ENCODE measurements at places on chromosomes 16 and 17.

DNA sequence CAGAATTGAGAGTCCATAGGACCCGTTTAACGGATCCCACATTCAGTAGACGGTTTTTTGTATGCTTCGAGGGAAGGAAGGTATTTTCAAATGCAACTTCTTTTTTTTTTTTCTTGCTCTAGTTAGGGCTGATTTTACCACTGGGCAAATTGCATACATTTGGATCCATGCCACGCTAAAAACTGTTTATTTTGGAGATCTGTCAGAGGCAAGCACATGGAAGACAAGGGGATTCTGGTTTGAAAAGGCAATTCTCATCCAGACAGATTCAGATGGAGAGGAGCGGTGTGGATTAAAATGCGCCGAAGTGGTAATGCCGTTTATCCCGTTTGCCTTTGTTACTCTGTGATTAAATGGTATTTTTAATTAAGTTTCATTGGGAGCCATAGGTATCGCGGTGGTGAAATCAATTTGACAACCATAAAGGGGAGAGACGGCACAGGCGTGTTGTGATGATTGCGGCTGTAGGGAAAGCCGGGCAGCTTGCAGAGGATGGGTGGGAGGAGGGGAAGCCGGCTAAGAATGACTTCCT lies 170.4 kb downstream of the IRX3 start:
- no peak for DNase-seq

DNA sequence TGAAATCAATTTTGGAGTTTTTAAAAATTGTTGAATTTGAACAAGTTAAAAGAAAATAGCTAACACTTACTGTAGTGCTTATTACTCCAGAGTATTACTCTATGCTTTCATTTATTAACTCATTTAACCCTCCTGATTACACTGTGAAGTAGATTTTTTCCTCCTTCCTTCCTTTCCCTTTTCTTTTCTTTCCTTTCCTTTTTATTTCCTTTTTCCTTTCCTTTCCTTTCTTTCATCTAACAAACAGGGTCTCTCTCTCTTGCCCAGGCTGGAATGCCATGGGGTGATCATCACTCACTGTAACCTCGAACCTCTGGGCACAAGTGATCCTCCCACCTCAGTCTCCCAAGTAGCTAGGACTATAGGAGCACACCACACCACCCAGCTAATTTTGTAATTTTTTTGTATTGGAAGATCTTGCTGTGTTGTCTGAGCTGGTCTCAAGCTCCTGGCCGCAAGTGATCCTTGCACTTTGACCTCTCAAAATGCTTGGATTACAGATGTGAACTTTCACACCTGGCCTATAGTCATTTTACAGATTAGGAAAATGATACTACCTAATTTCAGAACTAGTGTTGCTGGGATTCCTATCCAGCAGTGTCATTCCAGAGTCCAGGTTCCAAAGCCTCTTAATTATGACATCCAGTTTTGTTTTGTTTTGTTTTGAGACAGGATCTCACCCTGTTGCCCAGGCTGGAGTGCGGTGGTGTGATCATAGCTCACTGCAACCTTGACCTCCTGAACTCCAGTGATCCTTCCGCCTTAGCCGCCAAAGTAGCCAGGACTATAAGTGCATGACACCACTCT lies 59.9 kb downstream of the TAOK1 start:
- no peak for DNase-seq

DNA sequence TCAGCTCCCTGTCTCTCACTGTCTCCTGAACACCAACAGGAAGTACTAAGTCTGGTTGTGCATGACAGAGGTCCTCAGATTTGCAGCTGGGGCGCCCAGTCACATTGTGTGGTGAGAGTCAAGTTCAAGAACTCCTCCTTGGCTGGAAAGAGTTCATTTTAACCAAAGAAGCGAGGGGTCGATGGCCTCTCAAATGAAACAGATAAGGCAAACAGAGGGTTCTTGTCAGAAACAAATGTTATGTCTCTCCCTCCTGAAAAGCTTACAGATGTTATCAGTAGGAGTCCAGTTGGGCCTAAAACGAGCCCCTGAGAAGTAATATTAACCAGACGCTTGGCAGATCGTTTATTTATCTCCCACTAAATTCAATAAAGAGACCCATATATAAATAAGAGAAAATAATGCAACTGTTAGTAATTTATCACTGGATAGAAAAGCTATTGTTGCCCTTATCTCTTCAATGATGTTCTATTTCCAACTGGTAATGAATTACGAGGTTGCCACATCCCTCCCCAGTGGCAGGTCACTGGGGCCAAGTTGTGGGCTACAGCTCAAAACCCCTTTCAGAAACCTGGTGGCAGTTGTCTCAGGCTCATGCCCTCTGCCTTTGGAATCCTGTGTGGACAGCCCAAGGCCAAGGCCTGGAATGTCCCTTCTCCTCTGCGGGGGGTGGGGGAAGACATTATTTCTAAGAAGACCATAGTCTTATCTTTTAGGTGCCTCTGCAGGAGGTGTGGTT lies 307.5 kb upstream of the DYNLRB2 start:
- no peak for DNase-seq

GRCh38 chr17:12928736-12929135 lies 89.1 kb downstream of the ELAC2 start:
- no peak for DNase-seq

- no peak for DNase-seq
These were observed 6.5 kb downstream of the NFATC3 start for GRCh38 chr16:68091380-68092261.

GRCh38 chr17:63528183-63528582 lies 5.0 kb downstream of the KCNH6 start:
- DNase-seq, result no peak

DNA sequence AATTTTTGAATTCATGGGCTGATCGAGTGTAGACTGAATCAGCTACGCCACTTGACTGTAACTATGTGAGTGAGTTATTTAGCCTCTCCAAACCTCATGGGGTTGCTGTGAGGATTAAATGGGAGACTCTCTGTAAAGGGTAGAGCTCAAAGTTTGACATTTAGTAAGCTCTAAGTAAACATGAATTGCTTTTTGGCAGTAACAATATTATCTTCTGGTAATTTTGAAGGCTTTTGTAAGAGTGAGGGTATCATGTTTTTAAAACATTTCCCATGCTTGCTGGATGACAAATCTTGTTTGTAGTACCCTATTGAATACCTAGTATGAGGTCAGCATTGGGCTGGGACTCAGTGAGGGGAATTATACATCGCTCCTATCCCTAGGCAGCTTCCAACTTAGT lies 35.3 kb downstream of the MRTFB start:
- DNase-seq, result no peak

- no peak for DNase-seq
These were observed 290.4 kb upstream of the HSBP1 start for GRCh38 chr16:83517398-83517797.

- DNase-seq, result no peak
These were observed 5.6 kb downstream of the TMEM238L start for GRCh38 chr17:10798332-10798749.

DNA sequence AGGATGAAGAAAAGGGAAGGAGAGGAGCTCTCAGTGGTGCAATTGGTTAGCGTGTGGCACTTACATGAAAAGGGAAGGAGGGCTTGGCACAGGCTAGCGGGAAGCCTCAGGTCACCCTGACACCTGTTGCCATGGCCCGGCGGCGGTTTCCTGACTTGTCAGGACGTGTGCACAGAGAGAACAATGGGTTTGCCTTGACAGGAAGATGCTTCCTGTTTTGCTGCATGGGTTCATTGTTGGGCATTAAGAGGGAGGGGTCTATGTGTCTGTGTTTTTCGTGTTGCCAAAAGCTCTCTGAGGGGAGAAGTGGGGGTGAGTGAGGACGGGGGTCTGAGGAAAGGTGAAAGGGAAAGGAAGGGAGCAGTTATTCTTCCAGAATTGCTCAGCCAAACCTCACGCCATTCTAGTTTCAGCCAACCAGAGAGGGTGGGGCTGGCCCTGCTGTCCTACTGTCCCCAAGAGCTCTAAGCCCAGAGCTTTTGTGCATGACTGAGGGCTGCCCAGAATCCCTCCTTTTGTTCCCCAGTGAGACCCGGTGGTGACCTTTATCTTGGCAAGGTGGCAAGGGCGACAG lies 17.1 kb upstream of the CCR7 start:
- DNase-seq, result no peak

GRCh38 chr16:82091241-82091640 lies 56.2 kb downstream of the HSD17B2 start:
- DNase-seq, result no peak

- no peak for DNase-seq
These were observed 4.3 kb upstream of the PITPNC1 start for GRCh38 chr17:67372751-67373150.

- no peak for DNase-seq
These were observed 14.7 kb downstream of the CCR7 start for GRCh38 chr17:40550608-40551007.

- no peak for DNase-seq
These were observed 1.2 kb upstream of the DPH1 start for GRCh38 chr17:2028737-2029136.

DNA sequence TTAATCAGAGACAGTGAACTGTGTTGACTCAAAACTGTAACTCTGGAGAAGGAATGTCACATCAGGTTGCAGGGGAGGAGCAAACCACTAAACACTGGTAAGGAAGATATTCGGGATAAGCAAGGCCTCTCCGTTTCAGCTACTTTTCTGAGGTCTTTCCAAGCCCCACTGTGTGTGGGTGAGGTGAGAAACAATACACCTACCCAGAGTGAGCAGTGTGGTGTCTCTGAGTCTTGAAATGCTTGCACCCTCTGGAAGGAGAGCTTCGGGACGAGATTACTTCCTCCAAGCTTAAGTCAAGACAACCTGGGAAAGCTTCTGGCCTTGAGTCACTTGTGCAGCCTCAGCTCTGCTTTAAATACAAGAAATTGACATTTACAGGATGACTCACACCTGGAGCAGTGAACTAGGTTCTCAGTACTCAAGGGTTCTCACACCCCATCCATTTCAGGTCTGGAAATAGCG lies 2.5 kb upstream of the MAP3K14 start:
- no peak for DNase-seq

DNA sequence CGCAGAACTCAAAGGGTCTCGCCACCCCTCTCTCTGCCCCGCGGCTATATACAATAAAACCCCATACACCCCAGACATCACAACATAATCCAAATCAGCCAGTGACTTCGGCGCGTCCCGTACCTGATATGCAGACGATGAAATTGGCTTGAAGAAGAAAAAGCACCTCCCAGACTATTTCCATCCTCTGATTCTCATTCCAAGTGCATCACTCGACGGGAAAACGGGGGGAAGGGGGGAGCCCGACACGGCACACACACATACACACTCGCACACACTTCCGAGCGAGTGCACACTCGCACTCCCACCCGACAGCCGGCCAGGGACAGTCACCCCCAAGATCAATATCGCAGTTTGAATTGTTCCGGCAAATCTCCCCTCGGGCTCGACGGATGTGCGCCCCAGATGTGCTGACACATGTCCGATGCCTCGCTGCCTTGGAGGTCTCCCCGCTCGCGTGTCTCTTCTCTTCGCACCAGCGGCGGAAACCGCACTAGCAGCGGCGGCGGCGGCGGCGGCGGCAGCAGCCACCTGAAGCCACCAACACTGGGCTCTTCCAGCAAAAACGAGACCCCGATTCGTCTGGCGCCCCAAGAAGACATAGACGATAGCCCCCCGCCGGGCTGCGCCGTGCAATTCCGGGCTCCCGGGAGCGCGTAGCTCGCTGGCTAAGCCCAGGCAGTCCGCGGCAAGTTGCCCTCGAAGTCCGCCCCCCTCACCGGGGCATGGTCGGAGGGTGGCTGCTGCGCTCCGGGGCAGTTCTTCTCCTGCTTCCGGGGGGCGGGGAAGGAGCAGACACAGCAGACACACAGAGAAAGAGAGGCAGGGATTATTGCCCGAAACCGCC lies 688 bp downstream of the CA10 start:
- no peak for DNase-seq

- DNase-seq, result no peak
These were observed 6.3 kb downstream of the UBE2O start for GRCh38 chr17:76446449-76447231.

- DNase-seq, result no peak
These were observed at the start of gene NOD2 for GRCh38 chr16:50692999-50693781. Gene NOD2 (plus strand): TSS chr16:50693606. CDS start chr16:50699496, 5,890 bp downstream.
